Thoracic aorta endothelial cell (primary cell): ENCODE measurements at places on chromosomes 12 and 14. TPM values are rescaled to one million over a fixed set of nuclear protein-coding genes. Genes with fewer than 3 reads are reported as not detected.

SLC38A2 gene
- 823 and 989 TPM in 2 replicates for total RNA-seq

CATSPERB gene
- not detected in 2 replicates for total RNA-seq

TAS2R7 gene
- 0.13 and 0.14 TPM in 2 replicates for total RNA-seq

KRT72 gene
- total RNA-seq: not detected in 2 replicates

DYNLL1 gene
- 320 TPM in 2 replicates for total RNA-seq

KRT3 gene
- total RNA-seq: not detected in 2 replicates

CLMN gene
- 7.4 and 10.0 TPM in 2 replicates for total RNA-seq

CIDEB gene
- total RNA-seq: 2.7 and 3.0 TPM in 2 replicates

KLHL33 gene
- total RNA-seq: not detected in 2 replicates

SLC6A15 gene
- total RNA-seq: 0.43 and 0.80 TPM in 2 replicates
